ENCODE measurements at places on chromosomes 7 and 10.

GRCh38 chr10:753530-753929 lies 64.1 kb upstream of the DIP2C start:
- DNase-seq, result no peak

- peak; percentile 60 for DNase-seq
These were observed 45.9 kb upstream of the EMX2 start for GRCh38 chr10:117496616-117497028.

GRCh38 chr7:28062197-28062991 lies 118.2 kb downstream of the JAZF1 start:
- peak; percentile 57 for DNase-seq

GRCh38 chr10:44788147-44789129 lies 122.7 kb upstream of the TMEM72 start:
- no peak for DNase-seq

DNA sequence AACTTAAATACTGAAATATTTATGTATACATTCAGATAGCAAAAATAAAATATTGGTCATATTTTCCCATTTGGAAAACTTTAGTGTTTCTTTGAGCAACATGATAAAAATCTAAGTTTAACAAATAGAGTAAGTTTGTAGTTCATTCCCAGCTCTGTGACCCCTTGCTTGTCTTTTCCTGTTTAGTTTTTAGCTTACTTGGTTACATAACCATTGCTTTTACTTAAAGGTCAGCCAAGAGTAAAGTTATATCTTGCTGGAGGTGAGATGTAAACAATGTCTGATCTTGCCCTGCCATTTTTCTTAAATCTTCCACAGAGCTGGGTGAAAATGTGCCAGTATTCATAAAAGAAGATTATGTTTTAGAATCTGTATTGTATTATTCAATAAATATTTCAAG lies 46.7 kb upstream of the MDFIC start:
- no peak for DNase-seq

GRCh38 chr10:123295644-123296043 lies 141.4 kb downstream of the BUB3 start:
- DNase-seq, result no peak

DNA sequence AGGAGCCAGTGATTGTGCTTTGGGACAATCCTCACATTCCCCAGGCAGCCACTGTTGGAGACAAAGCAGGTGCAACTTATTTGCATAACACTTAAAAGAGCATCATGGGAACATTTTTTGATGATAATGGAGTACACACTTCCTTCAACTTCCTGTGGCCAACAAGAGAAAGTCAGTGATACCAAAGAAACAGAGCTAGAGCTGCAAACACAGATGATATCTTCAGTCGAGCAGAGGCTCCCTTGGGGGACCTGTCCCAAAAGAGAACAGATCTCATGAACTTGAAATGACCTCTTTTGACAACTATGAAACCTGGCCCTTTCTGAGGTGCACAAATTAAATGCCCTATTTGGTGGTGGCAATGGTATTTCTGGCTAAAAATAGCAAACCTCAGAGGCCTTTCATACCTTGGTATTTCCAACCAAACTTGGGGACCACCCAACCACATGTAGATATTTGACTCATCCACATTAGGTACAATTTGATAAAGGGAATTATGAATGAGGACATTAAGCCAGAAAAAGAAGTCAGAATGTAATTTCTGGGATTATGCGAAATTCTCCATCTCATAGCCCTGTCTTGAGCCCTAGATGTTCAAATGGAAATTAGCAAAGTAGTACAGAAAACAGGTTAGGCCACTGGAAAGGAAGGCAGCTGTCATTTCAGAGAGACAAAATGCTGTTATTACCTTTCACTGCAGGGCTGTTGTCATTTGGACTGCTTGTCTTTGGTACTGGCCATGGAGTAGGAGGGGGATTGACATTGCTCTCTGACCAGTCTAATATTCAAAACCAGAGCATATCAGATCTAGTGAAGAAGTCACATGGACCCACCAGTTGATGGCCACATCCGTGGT lies 146.2 kb downstream of the ICA1 start:
- DNase-seq, result no peak

- no peak for DNase-seq
These were observed 1077.6 kb downstream of the TYW1 start for GRCh38 chr7:68074242-68074641.

DNA sequence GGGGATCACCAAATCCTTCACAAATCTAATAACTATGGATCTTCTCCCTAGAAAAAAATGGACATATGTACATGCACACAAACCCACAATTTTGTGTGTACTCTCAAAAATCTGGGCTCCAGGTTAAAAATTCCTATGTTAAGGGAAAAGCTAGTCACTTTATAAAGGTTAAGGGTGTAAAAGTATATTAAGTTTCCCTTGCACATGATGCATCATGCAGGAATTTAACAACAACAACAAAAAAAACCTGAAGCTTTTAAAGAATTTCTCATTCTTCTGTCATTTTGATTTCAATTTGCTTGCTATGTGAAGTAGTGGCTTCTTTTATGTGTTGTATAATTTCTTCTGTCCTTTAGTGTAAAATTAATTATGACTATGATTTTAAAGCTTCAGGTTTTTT lies 123.7 kb downstream of the CNOT4 start:
- no peak for DNase-seq

GRCh38 chr7:107479303-107479702 lies 9.4 kb downstream of the GPR22 start:
- DNase-seq, result no peak

GRCh38 chr10:3693022-3693697 lies 91.8 kb downstream of the KLF6 start:
- DNase-seq, result no peak

- no peak for DNase-seq
These were observed 324.4 kb downstream of the KCNMA1 start for GRCh38 chr10:77313066-77313750.

GRCh38 chr10:17859492-17860156 lies 50.5 kb downstream of the MRC1 start:
- DNase-seq, result no peak

- DNase-seq, result no peak
These were observed 21.8 kb downstream of the SLC35G1 start for GRCh38 chr10:93915598-93915997.

DNA sequence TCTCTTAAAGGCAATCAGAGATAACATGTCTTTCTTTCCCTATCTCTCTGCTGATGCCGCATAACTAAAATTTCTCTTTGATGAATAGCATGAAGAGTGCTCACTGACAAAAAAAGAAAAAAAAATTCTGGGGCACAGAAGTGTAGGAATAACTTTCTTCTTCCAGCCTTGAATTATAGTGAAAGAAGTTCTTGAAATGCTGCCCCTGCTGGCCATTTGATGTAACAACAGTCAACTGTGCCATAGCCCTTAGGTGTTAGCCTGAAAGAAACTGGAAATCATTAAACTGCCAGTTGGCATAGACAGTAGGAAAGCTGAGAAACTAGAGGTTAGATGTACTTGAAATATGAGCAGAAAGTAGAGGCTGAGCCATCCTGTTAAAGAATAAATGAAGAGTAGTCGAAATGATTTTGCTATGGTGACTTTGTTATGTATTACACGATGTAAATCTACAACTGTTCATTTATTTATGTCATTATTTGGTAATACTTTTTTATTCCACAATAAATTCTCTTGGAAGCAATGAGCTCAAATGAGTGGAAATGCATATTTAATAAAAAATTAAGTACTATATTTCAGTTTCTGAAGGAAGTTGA lies 48.3 kb upstream of the FAM171A1 start:
- peak; percentile 35 for DNase-seq

- no peak for DNase-seq
These were observed 8.9 kb downstream of the SFTPD start for GRCh38 chr10:79939969-79940368.

GRCh38 chr10:49353026-49353894 lies 42.6 kb downstream of the DRGX start:
- DNase-seq, result no peak

GRCh38 chr10:30581779-30582380 lies 47.7 kb downstream of the LYZL2 start:
- DNase-seq, result no peak

- DNase-seq, result no peak
These were observed 62.4 kb downstream of the PON1 start for GRCh38 chr7:95261895-95262415.

- no peak for DNase-seq
These were observed 297.3 kb upstream of the COBL start for GRCh38 chr7:51613911-51614357.

- DNase-seq, result no peak
These were observed 132.6 kb downstream of the DNAJB6 start for GRCh38 chr7:157469181-157470016.

- DNase-seq, result no peak
These were observed 57.4 kb upstream of the AGR3 start for GRCh38 chr7:16939161-16939560.

GRCh38 chr10:121311812-121312443 lies 286.3 kb downstream of the FGFR2 start:
- no peak for DNase-seq

GRCh38 chr10:29806350-29806788 lies 171.6 kb upstream of the SVIL start:
- no peak for DNase-seq

DNA sequence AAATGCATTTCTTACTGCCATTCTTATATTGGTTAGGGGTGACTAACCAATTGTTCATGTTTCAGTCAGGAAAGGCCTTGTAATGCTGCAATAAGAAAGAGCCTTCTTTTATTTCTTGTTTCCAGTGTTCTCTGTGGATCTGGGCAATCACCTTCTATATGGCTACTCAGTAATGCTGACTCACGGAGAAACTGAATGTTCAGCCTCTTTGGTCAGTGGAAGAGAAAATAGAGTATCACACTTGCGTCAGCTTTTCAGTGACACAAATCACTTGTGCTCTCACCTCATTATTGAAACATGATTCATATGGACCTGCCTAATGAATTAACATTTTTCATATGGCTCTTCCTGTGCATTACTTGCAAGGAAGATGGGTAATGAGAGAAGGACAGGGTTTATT lies 243.9 kb upstream of the POT1 start:
- no peak for DNase-seq

GRCh38 chr10:81179805-81180452 lies 642.2 kb downstream of the SH2D4B start:
- peak; percentile 25 for DNase-seq

- no peak for DNase-seq
These were observed 103.6 kb downstream of the ARHGAP22 start for GRCh38 chr10:48501226-48501625.

DNA sequence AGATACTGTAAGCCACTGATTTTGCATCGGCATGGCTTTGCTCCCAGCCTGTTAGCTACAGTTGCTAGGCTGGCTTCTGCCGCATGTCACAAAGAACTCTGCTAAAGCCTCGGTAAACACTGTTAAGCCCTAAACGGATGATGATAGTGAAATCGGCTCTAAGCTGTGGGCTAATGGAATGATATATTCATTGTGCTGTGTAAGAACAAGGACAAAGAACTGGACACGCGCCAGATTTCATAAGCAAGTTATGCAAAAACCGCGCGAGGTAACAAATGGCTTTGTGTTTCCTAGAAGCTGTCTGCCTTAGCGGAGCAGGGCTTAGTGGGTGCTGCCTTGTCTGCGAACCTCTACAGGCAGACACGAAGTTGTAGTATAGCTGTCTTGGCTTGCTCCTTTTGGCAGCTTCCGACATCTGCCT lies 331.3 kb upstream of the COBL start:
- DNase-seq, result no peak

GRCh38 chr10:108852211-108852610 lies 1071.1 kb downstream of the XPNPEP1 start:
- no peak for DNase-seq

DNA sequence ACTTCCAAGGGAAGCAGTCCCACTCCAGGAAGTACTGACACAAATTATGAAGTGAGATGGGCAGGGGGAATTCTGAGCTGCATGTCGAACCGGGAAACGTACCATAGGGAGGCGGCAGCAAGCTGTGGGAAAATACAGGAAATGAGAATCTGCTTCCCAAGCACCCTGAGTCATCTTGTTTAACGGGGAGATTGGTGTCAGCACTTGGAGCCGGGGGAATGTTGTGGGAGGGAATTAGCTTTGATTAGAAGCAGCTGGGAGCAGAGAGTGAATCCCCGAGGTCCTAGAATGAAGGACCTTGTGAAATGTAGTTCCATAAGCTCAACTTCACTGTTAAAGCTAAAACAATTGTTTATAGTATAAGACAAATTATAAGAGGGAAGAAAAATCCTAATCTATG lies 141.4 kb upstream of the PRKCQ start:
- DNase-seq, result no peak

- no peak for DNase-seq
These were observed 384 bp downstream of the DCLRE1C start for GRCh38 chr10:14953424-14954000.

DNA sequence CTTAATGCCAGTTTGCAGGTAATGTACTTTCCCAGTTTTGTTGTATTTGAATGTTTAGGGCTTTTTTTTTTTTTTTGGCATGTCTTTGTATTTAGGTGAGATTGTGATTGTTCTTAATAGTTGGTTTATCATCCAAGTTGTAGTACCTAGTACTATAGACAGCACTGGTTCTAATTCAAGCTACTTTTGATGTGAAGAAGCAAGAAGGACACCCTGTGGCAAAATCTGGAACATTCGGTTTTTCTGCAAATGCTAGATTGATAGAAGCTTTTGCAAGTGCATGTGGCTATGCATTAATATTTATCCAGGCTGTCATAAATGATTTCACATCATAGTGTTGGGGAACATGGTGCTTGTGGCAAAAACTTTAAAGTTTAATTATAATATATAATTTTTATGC lies 248.9 kb downstream of the FOXP2 start:
- no peak for DNase-seq

DNA sequence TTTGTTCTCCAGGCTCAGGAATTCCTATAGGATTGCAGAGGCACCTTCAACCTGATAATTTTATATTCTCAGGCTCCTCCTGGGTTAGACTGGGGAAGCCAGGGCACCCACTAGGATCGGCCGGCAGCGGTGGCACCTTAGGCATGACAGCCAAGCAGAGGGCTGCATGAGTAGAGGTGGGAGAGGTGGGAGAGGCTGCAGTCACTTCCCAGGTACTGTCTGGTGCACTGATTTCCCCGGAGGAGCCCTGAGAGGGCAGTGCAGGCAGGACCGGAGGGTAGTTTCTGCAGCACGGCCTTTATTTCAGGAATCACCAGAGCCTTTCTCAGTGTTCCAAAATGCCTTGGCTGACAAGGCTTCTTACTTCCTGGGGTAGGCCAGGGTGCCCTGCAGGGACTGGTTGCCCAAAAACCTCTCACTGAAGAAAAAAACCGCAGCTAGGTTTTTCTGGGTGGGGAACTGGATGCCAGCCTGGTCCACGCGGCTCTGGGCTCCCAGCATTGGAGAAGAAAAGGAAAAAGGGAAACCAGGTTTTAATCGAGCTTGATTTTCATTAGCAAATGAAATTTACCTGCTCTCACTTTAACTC lies 3.6 kb upstream of the HOXA13 start:
- no peak for DNase-seq

DNA sequence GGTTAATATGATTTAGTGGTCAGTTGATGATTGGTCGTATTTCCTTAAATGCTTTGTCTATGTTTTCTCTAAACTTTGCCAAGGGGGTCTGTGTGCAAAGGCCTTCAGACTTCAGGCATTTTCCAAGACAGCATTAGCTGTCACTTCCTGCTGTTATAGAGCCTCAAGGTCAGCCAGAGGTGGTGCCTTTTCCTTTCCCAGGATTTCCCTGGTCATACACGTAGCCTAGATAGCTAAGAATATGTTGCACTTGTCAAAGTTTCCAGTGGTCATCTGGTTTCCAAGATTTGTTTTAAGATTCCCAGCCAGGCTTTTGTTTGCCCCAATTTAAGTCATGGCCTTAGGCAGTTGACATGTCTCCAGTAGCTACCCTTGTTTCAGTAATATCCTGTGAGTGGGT lies 133.2 kb upstream of the IGFBP3 start:
- DNase-seq, result no peak
